Stimulated activated CD4-positive, alpha-beta T cell treated with anti-CD3 and anti-CD28 coated beads, Interleukin-15, amount 100 ng/mL, for 24 hours (primary cell): ENCODE measurements at places on chromosomes 2 and 18.

DNA sequence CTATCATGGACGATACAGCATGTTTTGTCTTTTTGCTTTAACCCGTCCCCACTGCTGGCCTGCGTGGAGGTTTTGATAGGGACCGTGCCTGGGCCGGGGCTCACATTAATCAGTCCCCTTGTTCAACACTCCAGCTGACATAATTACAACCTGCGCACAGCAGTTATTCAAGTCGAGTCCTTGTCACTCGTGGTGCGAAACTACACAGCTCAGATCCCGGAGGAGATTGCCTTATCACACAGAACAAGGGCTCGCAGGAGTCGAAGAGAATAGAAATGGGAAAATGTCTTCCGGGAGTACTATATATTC, 304.4 kb downstream of the ZNF407 start:
- DNase-seq, result no peak

- no peak for DNase-seq
These were observed 34.3 kb upstream of the RMP24 start for GRCh38 chr18:35938158-35938557.

- no peak for DNase-seq
These were observed 1263.4 kb downstream of the DSC3 start for GRCh38 chr18:29779096-29779495.

- DNase-seq, result no peak
These were observed 68.8 kb upstream of the CWC22 start for GRCh38 chr2:180075870-180076269.

DNA sequence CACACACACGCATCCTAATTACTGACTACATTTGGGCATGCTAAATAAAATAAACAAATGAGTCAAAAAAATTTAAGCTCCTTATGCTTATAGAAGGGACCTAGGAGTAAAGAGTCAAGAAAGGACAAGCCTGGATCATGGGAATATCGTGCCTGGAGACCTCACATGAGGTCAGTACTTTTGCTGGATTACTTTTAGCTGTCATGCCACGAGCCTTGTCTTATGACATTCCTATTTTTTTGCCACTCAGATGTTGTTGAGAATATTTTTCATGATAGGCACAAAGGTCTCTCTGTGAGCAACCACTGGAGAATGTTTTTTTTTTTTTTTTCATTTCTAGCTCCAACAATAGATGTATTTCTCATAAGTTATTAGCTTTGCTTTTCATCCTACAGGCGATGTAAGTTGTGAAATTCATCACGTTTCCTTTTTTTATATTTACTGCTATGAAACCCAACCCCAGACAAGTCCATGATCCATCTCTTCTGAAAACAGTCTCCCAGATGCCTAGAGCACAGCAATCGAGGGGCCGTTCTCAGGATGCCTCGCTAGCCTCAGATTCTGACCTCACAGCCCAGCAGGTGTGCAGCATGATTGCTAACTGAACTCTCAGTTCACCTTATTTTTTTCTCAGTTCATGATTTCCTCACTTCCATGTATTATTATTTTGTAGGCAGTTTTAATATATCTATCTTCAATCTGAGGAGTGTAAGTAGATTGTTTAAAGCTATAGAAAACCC, 464.5 kb downstream of the IRS1 start:
- DNase-seq, result no peak

DNA sequence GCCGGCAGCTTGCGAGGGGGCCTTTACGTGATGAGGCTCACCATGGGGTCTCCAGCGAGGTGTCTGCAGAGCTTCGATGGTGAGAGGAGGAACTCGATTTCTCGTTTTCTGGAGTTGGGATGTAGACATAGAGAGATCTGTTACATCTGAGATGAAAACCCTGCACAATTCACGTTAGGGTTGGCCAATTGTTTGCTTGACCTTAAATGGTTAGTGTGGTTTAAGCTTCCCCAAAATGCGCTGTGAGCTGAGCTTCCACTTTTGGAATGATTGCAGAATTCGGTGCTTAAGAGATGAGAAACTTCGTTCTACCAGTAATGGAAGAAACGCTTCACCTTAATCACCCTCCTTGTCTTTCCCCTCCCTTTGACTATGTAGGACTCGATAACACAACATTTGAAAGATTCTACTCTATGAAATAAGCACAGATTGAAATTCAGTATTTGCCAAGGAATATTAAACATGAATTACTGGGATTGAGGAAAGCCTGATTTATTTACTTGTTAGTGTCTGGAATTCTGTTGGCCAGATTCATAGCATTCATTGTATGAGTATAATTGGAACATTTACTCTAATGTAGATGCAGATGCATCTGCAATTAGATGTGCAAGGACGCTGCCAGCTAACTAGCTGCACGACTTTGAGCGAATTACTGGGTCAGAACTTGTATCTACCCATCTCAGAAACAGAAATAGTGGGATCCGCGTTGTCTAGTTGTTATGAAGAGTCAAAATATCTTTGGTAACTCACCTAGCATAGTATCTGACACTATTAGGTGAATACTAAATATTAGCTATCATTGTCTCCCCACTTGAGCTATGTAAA, 1.6 kb upstream of the KLF7 start:
- DNase-seq, result no peak

GRCh38 chr2:110827511-110827910, 95.1 kb downstream of the ACOXL start:
- DNase-seq, result no peak

DNA sequence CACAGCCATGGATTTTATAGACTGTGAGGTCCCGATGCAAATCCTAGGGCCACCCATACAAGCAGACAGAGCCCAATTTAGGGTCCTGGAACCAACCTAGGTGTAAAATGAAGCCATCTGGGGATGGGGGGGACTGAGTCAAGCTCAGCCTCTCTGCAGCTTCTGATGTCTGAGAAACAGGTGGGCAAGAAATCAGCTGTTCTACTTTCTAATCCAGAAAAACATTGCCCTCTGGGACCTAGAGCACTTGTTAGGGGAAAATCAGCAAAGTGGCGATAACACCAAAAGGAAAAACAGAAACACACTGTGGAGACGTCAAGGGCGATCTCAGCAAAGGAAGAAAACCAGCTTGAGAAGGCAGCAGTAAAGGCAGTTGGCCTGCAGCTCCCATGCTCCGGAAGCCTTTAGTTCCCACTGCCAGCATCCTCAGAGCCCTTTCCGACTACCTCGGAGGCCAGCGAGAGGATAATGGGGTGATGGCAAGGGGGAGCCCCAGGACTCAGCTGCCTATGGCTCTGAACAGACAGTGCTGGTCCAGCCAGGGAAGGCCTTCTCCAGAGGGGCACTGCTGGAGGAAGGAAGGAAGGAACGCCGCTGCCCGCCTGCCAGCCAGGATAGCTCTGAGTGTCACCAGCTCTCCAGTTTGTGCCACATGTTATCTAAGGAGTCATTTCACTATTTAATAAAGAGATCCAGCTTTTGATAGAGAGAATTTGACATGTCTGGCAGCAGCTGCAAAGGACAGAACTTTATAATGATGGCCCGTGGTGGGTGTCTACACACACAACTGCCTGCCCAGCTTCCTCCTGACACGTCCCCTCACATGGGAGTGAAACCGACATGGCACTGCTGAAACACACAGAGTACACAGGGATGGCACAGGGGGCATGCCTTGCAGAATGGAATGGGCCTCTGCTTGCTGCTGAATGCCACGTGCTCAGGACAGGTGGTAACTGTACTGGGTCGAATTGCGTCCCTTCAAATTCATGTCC, 37.7 kb downstream of the HS1BP3 start:
- no peak for DNase-seq

- no peak for DNase-seq
These were observed 136.7 kb downstream of the CCBE1 start for GRCh38 chr18:59560556-59560955.

DNA sequence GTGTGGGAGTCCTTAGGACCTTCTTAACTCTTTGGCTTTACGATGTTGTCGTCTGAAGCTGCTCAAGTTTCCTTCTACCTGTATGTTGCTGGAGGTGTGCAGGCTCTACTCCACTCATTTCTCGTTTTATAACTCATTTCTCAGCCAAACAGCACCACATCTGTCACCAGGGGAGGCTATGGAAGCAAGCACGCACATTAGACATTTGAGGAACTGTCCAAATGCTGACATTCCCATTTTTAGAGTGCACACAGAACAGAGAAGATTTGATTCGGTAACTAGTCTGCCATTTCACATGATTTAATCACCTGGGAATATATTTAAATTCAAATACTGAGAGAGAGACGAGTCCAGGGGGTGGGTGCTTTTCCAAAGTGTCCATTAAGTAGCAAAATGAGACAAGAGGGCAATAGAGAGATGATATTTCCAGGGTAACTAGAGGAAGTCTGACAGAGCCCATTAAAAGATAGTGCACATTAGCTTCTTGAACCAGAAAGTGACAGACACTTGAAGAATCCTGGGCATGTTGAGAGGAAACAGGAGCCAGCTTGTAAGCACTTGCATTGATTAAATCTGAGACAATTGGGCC, 793.3 kb downstream of the TDRD15 start:
- no peak for DNase-seq

- DNase-seq, result no peak
These were observed 72.5 kb downstream of the SH3BP4 start for GRCh38 chr2:235024191-235024860.

GRCh38 chr2:33984131-33984530, 385.0 kb upstream of the FAM98A start:
- no peak for DNase-seq

GRCh38 chr2:191690327-191690726, 12.4 kb downstream of the NABP1 start:
- no peak for DNase-seq

GRCh38 chr2:3545788-3546478, 12.2 kb downstream of the RNASEH1 start:
- DNase-seq, result no peak

GRCh38 chr2:152486737-152487400, 151.9 kb downstream of the FMNL2 start:
- no peak for DNase-seq

DNA sequence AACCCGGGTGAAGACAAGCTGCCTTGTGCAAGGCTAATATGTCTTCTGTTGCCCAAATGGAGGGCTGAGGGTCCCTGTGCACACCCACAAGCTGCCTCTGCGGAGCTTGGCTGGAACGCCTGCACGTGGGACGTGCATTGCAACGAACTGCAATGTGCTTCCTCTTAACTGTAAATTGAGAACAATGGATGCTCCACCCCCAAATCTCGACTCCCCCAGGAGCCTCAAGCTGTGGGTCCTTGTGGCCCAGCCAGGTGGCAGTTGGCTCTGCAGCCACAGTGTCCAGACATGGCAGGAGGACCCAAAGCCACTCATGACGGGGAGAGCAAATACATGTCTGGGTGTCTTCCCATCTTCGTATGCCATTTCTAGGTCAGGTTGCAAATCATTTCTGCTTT, 90.1 kb downstream of the TWIST2 start:
- no peak for DNase-seq

GRCh38 chr18:11146947-11147345, 2.4 kb downstream of the PIEZO2 start:
- DNase-seq, result no peak

- peak; percentile 66 for DNase-seq
These were observed 203.2 kb downstream of the SH3RF3 start for GRCh38 chr2:109331896-109332848.

DNA sequence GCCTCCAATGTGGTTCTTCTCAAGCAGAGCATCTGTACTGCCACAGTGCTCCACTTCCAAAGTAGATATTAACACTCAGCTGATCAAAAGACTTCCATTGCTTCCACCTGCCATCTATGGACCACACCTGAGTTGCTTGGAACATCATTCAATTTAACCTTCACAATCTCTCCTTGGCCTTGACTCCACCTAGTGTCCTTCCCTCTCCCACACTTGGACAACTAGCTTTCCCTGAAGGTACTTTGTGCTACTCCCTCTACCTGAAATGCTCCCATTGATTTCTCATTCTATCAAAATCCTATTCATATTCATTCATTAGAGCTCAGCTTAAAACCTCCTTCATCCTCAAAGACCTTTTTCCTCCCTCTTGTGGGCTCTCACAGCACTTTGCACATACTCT, 48.7 kb downstream of the SOWAHC start:
- DNase-seq, result no peak

DNA sequence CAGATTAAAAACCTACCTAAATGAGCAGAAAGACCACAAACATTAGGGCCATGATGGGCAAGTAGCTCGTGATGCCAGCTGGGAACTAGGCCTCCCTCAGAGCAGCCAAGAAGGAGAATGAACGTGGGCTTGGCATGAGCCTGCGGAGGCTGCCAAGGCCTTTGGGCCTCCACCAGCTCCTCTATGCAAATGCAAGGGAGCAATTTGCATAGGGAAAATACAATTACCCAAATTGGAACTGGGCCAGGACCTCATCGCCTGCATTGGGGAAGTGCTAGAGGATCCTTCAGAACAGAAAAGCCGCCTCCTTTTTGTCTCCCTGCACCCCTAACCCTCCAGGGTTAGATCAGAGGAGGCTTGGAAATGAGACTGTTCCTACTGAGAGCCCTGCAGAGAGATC, 326.4 kb downstream of the SMAD2 start:
- no peak for DNase-seq

DNA sequence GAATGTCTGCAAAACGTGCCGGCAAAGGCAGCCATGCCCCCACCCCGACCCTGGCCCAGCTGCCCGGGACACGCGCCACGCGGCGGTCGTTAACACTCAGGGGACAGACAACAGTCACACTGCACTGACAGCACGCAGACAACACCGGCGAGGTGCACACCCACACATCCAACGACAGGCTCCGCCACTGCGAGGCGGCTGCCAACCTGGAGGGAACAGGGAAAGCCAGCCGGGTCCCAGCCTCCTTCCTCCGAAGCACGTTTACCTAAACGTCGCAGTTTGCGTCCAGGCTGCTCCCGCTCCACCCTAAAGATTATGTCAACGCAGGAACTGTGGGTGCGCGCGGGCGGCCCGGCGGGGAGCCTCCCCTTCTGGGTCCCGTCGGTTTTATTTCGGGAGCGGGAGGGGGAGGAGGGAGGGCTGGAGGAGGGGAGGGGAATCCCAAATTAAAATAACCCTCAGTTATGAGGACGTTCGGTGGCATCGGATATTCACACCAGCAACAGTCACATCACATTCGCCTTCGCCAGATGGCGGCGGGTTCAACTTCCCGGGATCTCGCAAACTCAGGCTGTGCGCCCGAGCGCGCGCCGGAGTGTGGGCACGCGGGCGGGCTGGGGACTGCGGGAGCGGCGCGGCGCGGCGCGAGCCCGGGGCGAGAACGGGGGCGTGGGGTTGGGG, 644 bp downstream of the PTGR3 start:
- peak; percentile 69 for DNase-seq

DNA sequence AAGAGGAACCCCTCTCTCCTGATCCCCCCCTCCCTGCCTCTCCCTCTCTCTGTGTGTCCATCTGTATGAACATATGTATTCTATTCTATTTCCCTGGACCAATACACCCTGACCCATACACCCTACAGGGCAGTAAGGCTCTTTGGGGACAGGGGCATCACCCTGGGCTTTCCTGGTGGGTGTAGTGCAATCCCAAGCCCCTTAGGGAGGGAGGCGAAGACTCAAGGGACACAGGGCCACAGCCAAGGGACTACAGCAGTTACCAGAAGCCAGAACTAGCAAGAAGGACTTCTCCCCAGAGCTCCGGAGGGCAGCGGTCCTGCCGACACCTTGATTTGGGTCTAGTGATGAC, 214.2 kb upstream of the RAB6C start:
- DNase-seq, result no peak
